ENCODE measurements at places on chromosomes 11 and 22.

DNA sequence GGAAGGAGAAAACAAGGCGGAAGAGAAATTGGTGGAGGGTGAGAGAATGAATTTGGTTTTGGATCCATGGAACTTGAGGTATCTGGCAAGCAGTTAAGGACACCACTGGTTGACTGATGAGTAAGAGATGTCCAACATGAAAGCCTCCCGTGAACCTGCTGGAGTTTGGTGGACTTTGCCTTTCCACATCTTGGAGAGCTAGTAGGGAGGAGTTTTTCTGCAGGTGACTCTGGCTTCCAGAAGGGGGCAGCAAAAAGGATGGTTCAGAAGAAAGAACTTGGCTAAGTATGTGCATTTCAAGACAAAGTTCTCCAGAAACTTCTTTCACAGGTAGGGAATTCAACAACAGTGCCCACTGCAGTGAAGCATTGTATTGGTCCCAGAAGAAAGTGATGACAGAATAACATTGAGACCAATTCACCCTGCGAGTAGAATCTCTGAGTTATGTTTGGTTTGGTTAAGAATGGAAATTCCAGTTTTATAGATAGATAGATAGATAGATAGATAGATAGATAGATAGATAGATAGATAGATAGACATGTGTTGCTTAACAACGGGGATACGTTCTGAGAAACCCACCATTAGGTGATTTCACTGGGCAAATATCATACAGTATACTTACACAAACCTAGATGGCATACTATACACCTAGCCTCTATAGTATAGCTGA, 28.5 kb downstream of the DCDC1 start:
- no peak for DNase-seq

- DNase-seq: no peak
These were observed 32.2 kb upstream of the BID start for GRCh38 chr22:17806437-17806836.

DNA sequence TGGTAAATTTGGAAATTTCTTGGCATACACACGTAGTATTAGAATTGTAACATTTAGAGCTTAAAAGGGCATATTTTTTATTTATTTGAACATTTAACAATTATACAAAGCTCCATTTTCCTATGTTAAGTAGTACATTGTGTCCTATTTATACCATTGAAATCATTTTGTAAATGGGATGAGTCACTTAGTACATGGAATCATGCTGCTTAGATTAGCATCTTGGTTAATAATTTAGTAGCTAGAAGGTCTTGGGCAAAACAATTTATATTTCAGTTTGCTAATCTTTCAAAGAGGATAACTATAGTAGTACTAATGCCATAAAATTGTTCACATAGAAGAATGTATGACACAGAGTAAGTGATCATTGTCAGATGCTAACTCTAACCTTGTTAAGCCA, 450.1 kb upstream of the LUZP2 start:
- no peak for DNase-seq

DNA sequence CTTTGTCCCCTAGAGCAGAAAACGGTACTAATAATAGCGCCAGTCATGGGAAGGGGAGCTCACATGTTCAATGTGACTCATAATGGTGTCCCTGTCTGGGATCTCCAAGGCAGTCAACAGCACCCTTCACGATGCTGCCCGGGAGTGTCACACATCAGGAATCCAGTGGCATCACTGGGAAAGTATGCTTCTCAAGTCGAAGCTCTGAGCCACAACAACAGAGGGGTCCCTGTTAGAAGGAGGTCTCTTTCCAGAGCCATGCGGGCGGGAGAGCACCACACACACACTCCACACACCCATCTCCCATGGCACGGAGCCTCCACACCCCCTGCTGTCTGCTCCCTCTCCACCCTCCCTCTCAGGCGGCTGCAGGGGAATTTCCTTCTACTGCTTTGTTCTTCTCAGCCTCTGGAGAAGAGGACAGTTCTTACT, 119.7 kb downstream of the ETS1 start:
- DNase-seq: peak; percentile 98

DNA sequence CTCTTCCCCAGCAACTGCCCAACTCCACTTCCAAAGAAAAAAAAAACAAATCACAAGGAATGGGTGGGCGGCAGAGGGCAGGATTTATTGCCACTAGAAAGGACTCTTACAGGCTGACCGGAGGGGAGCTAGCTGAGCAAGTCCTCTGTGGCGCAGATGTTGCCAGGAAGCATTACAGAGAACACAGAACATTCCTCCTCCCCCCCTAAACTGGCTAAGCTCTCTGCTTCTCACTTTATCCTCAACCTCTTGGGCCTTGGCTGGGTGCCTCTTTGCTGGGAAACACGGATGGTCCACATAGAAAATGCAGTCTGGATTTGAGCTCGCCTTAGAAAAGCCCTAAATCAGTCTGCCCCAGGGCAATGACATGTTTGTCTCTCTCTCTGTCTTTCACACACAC, 12.6 kb upstream of the FJX1 start:
- peak; percentile 78 for DNase-seq

GRCh38 chr11:108614086-108614485, 20.5 kb upstream of the EXPH5 start:
- no peak for DNase-seq

- DNase-seq: peak; percentile 47
These were observed 20.8 kb upstream of the PICALM start for GRCh38 chr11:86089659-86090058.

GRCh38 chr11:113554526-113554925, 79.3 kb upstream of the DRD2 start:
- DNase-seq: no peak

Measured in skeletal muscle cell (primary cell).